Choroid plexus epithelial cell (primary cell): ENCODE measurements at places on chromosomes 4 and X.
A peak's percentile ranks its signal among the peaks of the same experiment; 100 is the strongest.

GRCh38 chrX:139113708-139114107 is 402.2 kb upstream of the FGF13 start:
- no peak for DNase-seq

DNA sequence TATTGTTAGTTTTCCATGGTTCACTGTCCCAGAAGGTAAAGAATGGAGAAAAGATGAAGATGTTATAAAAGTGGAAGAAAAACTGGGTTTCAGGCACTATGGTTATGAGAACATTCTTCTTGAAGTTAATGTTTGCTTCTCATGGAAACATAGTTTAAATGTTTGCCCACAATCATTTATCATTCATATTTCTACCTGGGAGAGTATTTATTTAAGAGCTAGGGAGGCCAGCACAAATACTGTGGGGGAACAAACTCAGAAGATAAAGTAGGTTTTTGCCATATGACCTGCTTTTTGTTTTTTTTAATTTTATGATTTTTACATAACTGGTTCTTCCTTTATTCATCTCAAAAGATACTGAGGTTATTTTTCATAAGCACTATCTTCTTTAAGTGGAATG is 96.8 kb downstream of the GC start:
- DNase-seq: no peak

DNA sequence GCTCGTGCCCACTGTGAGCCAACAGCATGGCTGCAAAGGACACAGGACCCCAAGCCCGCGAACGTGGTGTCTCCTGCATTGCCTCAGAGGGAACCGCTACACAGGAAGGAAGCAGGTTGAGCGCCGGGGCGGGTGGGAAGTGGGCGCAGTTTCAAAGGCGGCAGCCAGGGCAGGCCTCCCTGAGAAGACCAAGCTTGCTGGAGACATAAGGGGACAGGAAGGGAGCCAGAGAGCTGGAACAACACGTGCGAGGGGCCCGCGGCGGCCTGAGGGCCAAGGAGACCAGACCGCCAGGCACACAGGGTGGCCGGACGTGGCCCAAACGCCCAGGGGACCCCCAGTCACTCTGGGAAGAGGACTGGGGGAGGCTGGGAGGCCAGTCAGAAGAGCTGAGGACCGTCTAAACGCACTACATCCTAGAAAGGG is 32.0 kb downstream of the CTBP1 start:
- no peak for DNase-seq

DNA sequence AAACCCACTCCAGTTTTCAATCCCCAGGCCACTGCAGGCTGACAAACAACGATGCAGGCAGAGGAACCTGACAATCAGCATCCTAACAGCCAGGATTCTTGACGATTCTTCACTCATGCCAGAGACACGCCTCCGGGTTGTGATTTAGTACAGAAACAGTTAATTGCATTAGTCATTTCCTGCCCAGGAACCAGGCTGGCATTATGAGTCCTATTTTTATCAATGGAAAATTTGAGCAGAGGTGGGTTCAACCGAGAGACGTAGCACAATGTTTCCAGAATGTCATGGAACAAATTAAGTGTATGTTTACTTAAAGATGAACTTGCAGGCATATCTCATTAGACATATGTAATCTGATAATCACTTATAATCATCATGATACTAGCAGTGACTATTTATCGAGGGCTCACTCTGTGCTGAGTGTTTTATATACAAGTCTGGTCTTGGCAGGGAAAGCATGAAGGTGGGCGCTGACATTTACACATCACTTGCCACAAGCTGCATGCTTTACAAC is 159.7 kb downstream of the NSUN7 start:
- peak; percentile 74 for DNase-seq

DNA sequence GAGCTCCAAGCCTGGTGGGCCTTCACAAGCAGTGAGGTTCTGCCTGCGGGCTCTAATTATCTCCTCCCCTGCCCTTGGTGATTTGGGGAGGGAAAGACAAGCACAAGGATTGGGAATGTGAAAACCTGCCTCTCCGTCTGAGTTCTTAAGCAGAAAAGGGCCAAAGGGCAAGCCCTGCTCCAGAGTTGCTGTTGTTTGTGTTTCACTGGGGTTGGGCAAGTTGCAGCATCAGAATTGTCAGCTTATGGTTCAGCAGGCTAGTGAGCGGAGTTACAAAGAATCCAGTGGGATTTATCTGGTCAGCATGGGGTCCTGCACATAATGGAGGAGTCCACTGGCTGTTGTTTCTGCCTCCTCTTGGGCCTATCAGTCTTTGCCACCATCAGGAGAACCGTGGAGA is 60.5 kb downstream of the NHS start:
- DNase-seq: no peak

GRCh38 chr4:182835006-182835740 is 82.0 kb downstream of the DCTD start:
- no peak for DNase-seq

DNA sequence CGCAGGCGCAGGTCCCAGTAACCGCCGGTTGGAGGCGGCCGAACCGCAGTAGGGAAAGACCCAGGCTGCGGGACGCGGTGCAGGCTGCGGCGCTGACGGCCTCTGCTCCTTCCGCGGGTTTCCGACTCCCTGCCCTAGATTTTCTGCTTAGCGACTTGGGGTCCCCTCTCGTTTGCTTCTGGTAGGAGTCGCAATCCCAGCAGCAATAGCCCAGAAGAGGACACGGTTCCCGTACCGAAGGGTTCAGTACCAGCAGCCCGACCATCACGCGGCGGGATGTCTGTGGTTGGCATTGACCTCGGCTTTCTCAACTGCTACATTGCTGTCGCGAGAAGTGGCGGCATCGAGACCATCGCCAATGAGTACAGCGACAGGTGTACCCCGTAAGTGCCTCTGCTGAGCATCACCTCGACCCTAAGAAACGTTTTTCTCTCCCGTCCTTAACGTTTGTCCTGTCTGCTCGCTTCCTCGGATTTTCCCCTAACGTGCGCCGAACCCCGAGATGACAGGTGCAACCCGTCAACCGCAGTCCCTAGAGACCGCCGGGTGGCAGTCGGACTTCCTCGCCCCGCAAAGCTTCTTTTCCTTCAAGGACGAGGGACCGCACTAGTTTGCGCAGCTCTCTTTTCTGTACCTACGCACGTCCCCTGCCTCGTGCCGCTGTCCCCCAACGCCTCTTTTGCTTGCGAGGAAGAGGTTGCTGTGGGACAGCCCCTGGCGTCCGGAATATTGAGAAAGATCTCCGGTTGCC is at the start of gene HSPA4L:
Gene HSPA4L (plus strand): TSS at position 48 of the 751 bp plus-strand sequence. CDS start 229 bp downstream, at position 277.
- peak; percentile 9 for DNase-seq

GRCh38 chr4:99361268-99361898 is 8.8 kb upstream of the ADH1C start:
- no peak for DNase-seq

DNA sequence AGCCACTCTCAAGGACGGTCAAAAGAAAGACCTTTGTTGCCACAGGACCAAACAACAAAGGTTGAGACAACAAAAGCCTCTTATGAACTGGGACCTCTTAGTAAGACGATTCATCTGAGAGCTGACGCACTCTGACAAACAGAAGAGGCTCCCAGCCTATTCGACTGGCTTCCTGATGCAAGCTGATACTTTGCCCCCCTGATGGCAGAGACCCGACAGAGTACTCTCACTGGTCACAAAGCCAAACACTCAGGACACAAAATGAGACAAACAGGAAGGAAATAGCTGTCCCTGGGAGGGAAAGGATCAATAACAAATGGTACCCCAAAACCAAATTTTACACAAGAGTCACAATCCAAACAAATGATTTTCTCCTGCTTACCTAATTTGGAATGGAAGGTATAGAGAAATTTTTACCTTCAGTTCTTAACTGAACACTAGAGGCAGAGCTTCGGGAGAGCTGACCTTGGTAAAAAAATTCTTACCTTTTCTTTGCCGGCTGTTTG is 75.2 kb upstream of the PLAC8 start:
- DNase-seq: peak; percentile 16

DNA sequence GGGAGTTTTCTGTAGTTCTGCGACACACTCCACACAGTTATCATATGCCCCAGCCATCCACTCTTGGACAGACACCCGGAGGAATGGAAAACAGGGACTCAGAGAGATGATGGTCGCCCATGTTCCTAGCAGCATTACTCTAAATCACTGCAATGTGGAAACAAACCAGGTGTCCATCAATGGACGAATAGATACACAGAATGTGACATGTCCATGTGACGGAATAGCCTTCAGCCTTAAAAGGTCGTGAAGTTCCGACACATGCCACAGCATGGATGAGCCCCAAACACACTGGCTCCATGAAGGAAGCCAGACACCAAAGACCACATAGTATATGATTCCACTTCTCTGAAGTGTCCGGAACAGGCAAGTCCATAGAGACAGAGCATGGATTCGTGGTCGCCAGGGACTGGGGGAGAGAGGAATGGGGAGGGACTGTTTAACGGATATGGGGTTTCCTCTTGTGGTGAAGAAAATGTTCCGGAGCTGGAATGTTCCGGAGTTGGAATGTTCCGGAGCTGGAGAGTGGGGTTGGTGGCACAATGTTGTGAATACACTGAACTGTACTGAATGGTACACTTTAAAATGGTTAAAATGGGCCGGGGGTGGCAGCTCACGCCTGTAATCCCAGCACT is 28.7 kb upstream of the AFAP1 start:
- DNase-seq: no peak
